ENCODE measurements at places on chromosomes 3 and 15.

DNA sequence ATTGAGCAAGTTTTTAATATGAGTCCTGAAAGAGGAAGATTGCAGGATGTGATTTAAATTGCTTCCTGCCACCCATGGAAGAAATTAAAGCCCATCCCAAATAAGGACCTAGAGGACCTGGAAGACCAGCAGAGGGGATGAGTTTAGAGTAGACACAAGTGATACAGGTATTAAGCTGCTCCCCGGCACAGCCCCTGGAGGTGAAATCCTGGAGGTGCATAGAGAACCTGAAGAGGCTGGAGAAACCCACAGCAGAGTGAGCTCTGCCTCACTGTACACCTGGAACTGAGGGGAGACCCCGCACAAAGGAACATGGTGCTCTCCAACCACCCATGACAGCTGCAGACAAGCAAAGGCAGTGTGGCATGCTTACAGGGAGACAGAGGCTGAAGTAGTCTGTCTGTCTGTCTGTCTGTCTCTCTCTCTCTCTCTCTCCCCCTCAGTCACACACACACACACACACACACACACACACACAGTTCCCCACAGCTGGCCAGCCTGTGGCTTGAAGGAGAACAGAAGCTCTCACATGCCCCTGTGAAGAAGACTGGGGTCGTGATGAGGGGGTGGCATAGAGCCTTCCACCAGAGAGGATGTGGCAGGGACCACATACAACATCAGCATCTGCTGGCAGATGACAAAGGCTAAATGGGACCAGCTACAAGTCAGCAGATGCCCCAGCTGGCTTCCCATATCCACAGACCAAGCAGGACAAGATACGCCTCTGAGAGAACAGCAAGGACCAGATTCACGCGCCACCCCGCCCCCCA, 38.1 kb downstream of the FSIP1 start:
- H3K4me3 ChIP-seq = no peak overlapping the region
- peak overlapping the region; percentile 8 for H3K27ac ChIP-seq
- no peaks in the 10 kb centered on the region for H3K36me3 ChIP-seq
- peaks cover 9% of the 10 kb centered on the region for H3K27me3 ChIP-seq
- DNase-seq = no peak

DNA sequence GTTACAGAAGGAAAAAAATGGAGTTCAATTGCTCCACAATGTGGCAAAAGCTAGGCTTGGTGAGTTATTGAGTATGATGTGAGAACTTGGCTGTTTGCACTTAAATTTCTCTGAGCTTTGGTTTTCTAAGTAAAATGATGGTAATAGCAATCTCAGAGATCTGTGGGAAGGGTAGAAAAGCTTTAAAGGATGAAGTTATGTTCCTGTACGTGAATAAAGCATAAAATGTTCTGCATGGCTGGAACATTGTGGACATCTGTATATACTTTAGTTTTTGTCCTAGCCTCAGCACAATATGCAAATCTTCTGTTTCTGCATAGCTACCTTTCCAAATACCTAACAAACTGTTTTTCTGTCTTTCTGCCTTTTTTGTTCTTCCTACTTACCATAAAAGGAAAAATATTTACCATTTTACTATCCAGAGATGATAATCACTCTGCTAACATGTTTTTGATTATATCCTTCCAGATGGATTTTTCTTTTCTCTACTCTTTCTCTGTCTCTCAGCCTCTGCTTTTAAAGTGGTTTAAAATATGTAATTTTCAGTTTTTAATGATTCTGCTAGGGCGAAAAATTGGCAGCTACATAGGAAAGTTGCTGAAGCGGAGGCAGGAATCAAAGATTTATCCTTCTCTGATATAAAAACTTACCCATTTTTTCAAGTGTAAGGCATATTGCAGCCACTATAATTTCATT, 188.1 kb downstream of the FNDC3B start:
- no peak for DNase-seq
- no peak overlapping the region for H3K27ac ChIP-seq
- peaks cover 6% of the 10 kb centered on the region for H3K36me3 ChIP-seq
- H3K27me3 ChIP-seq = no peaks in the 10 kb centered on the region
- H3K4me3 ChIP-seq = no peak overlapping the region
- H3K4me1 ChIP-seq = no peaks in the 10 kb centered on the region

- no peaks in the 10 kb centered on the region for H3K36me3 ChIP-seq
- H3K27me3 ChIP-seq = no peaks in the 10 kb centered on the region
- H3K4me3 ChIP-seq = no peak overlapping the region
- peaks cover 18% of the 10 kb centered on the region for H3K4me1 ChIP-seq
These were observed 119.5 kb downstream of the CHST2 start for GRCh38 chr3:143239031-143239430.

DNA sequence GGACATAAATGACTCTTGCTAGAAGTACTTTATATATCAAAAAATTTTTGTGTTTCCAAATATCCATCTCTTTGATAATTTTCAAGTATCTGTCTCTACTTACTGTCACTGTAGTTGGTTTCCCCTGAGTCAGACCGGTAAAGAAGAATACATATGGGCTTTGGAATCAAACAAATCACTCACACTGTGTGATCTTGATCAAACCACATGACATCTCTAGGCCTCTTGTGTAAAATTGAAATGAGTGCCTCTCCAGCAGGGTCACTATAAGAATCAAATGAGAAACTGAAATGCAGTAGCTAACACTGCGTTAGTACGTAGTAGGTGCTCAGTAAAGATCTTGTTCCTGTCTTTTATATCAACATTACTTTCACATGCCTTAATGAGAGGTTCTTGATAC, 314.6 kb upstream of the STT3B start:
- no peak overlapping the region for H3K27ac ChIP-seq
- DNase-seq = no peak
- H3K4me1 ChIP-seq = peaks cover 39% of the 10 kb centered on the region

DNA sequence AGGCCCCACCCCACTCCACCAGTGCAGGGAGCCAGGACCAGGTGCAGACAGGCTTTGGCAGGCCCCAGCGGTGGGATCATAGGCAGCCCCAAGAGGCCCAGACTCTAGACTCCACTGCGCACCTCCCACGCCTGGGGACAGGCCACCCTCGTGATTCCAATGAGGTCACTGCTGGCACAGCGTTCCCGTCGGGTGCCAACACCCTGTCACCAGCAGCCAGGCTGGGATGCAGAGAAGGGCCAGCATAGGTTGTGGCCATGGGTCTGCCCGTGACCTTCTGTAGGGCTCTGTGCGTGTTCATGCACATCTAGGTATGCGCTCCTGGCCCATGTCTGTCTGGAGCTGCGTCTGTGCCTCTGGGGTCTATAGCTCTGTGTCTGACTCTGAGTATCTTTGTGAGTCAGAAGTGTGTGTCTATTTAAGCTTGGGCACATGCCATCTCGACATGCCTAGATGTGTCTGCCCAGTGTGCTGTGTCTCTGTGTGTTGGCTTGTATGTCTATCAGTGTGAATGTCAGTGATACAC, 13.0 kb downstream of the VIPR1 start:
- no peaks in the 10 kb centered on the region for H3K36me3 ChIP-seq
- DNase-seq = no peak
- H3K27me3 ChIP-seq = peaks cover 2% of the 10 kb centered on the region
- H3K27ac ChIP-seq = no peak overlapping the region

DNA sequence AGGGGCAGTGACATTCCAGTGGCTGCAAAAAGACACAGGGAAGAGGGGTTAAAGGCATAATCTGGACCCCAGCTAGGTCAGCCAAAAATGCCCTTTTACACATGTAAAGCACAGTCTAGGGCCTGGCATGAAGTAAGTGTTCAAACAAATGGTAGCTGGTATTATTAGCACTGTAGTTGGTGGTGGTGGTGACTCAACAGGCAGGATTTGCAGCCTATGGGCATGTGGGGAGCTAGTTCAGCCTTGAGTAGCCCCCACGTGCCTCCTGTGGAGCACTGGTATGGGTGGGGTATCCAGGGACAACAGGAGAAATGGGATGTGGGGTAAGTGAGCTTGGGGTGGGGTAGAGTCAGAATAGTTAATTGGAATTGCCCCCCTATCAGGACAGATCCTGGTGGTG, 27.6 kb downstream of the DNASE1L3 start:
- no peak overlapping the region for H3K27ac ChIP-seq
- DNase-seq = no peak
- H3K4me1 ChIP-seq = peaks cover 13% of the 10 kb centered on the region
- H3K4me3 ChIP-seq = no peak overlapping the region
- no peaks in the 10 kb centered on the region for H3K36me3 ChIP-seq
- no peaks in the 10 kb centered on the region for H3K27me3 ChIP-seq

GRCh38 chr3:135272026-135272669, 477.1 kb downstream of the EPHB1 start:
- DNase-seq = no peak
- H3K4me3 ChIP-seq = no peak overlapping the region
- H3K36me3 ChIP-seq = no peaks in the 10 kb centered on the region
- H3K27ac ChIP-seq = no peak overlapping the region

DNA sequence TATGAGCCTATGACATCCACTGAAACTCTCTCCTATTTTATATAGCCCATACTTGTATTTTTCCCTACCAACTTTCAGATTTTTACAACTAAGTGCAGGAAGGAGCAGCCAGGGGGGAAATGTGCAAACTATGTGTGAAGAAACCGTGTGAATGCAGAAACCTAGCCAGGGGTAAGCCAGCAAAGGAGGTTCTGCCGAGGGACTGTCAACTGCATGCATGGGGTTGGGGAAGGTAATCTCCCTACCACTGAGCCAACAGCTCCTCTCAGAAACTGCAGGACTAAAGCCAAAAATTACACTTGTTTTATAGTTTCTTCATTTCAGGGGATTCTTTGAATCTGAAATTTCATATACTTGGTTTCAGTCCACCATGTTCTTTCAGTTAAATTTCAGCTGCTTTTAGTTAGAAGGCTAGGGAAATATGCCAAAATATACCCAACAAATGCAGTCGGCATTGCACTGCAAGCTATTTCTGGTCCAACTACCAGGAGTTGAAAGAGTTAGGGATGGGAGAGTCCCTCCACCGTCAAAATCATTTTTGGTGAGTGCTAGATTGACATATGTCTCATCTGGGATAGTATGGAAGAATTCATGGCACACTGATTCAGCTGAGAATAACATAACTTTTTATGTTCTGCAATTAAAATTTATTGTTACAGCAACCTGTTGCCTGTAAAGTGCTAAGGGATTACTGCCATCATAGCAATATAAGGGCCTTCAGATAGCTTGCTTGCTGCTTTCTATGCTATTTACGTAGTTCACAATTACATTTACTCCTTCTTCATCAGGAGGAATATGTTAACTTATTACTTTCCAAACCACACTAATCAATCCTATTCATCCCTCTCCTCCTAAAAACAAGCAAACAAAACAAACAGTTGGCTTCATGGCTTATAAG, 904.2 kb downstream of the ROBO1 start:
- no peak overlapping the region for H3K4me3 ChIP-seq
- no peaks in the 10 kb centered on the region for H3K36me3 ChIP-seq
- no peaks in the 10 kb centered on the region for H3K4me1 ChIP-seq
- no peaks in the 10 kb centered on the region for H3K27me3 ChIP-seq
- no peak for DNase-seq
- H3K27ac ChIP-seq = no peak overlapping the region

DNA sequence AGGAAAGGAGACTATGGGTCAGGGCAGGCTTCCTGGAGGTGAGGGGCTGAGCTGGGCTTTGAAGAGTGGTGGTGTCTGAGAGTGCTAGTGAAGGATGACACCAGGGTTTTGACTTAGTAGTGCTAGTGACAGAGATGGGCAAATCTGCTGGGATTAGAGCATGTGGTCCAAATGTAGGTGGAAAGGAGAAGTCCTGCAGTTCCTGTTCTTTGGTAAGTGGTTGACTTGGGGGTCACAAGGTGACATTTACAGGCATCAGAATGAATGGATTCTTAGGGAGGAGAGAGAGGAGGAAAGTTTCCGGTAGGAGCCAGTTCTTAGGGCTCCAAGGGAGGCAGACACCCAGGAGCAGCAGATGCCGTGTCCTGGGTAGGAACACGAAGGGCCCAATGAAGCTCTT, 796 bp upstream of the DOCK3 start:
- no peak overlapping the region for H3K27ac ChIP-seq
- no peak for DNase-seq

GRCh38 chr15:99480016-99480810, 85.6 kb upstream of the MEF2A start:
- DNase-seq = no peak
- H3K4me1 ChIP-seq = peaks cover 37% of the 10 kb centered on the region

- H3K36me3 ChIP-seq = no peaks in the 10 kb centered on the region
- H3K27ac ChIP-seq = no peak overlapping the region
- H3K4me1 ChIP-seq = no peaks in the 10 kb centered on the region
- no peak overlapping the region for H3K4me3 ChIP-seq
- H3K27me3 ChIP-seq = no peaks in the 10 kb centered on the region
These were observed 6.4 kb downstream of the CFAP20DC start for GRCh38 chr3:59043391-59043790.

DNA sequence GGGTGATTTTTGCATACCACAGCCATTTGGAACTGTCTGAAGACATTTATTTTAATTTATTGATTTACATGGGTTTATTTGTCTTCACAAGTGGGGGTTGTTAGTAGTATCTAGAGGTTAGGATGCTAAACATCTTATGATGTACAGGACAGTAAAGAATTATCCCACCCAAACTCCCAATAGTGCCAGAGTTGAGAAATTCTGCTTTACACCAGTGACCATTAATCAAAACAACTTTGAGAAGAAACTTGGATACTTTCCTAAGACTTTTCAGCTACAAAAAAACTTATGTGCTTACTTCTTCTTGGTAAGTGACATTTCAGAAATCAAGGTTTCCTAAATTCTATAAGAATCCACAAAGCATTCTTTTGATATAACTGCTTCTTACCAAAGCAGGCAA, 156.7 kb downstream of the SUCLG2 start:
- H3K27me3 ChIP-seq = no peaks in the 10 kb centered on the region
- peaks cover 27% of the 10 kb centered on the region for H3K36me3 ChIP-seq
- DNase-seq = no peak
- H3K27ac ChIP-seq = no peak overlapping the region
- no peaks in the 10 kb centered on the region for H3K4me1 ChIP-seq

GRCh38 chr3:18135060-18135814, 289.9 kb downstream of the SATB1 start:
- H3K36me3 ChIP-seq = no peaks in the 10 kb centered on the region
- H3K27me3 ChIP-seq = no peaks in the 10 kb centered on the region
- no peak overlapping the region for H3K4me3 ChIP-seq
- no peak overlapping the region for H3K27ac ChIP-seq
- DNase-seq = no peak

DNA sequence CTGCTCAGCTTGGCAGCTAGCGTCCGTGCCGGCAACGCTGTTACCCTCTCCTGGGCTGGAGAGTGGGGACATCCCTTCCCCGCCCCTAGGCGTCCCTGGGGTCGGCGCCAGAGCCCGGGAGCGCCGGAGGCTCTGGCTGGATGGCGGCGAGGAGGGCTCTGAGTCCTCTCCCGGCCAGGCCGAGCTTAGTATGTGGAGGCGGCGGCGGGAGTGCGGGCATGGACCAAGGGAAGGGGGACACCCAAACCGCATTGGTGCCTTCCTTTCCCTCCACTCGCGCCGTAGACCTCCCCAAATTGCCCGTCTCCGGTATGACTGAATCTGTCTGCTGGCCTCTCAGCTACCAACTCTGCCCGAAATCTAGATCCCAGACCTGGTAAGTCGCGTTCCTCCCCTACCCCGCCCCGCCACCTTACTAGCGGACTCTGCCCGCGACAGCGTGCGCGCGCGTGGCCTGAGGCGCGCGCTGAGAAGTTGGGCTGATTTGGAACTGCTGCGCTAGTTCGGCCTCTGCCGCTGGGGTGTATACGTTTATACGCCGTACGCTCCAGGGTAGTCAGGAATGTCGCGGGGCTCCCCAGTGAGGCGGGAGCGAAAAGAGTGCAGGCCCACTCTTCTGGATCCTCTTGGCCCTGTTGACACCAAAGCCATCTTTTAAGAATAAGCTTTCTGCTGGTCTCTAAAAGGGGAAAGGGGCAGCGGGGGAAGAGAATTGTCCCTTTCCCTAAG, 12.2 kb downstream of the ZIC1 start:
- no peaks in the 10 kb centered on the region for H3K4me1 ChIP-seq
- DNase-seq = no peak
- peaks cover 62% of the 10 kb centered on the region for H3K27me3 ChIP-seq
- H3K27ac ChIP-seq = no peak overlapping the region
- H3K36me3 ChIP-seq = peaks cover 8% of the 10 kb centered on the region

All from naive B cell (primary cell).